SK-N-SH (cell line): ENCODE measurements at places on chromosomes 5 and 9. TPM values are rescaled to one million over a fixed set of nuclear protein-coding genes. Genes with fewer than 3 reads are reported as not detected.

LCP2 gene
- polyA plus RNA-seq = not detected in 2 replicates

WWC1 gene
- polyA plus RNA-seq = 15.2 and 16.9 TPM in 2 replicates

BAAT gene
- 0.02 and 0.05 TPM in 2 replicates for polyA plus RNA-seq

NME5 gene
- polyA plus RNA-seq = 3.7 and 4.1 TPM in 2 replicates

ADAMTS12 gene
- polyA plus RNA-seq = 2.5 and 4.1 TPM in 2 replicates

TMEM252 gene
- not detected in 2 replicates for polyA plus RNA-seq

IRX1 gene
- polyA plus RNA-seq = not detected in 2 replicates

RLN1 gene
- polyA plus RNA-seq = 0.23 and 0.37 TPM in 2 replicates

INSL4 gene
- not detected in 2 replicates for polyA plus RNA-seq

MARCHF3 gene
- 21.5 and 32.4 TPM in 2 replicates for polyA plus RNA-seq

LCN15 gene
- 0.08 TPM in 1 of 2 replicates, not detected in the other for polyA plus RNA-seq

KIF4B gene
- polyA plus RNA-seq = 0.02 and 0.03 TPM in 2 replicates

GAS1 gene
- polyA plus RNA-seq = 37.8 and 38.9 TPM in 2 replicates

CD14 gene
- polyA plus RNA-seq = 0.12 and 0.19 TPM in 2 replicates

DEPDC1B gene
- polyA plus RNA-seq = 4.2 and 4.7 TPM in 2 replicates

FOXD1 gene
- 39.6 and 73.9 TPM in 2 replicates for polyA plus RNA-seq

NR2F1-AS1 gene
- polyA plus RNA-seq = 7.4 and 8.3 TPM in 2 replicates

LMBRD2 gene
- polyA plus RNA-seq = 1.6 and 2.2 TPM in 2 replicates

PCDHB3 gene
- polyA plus RNA-seq = 1.7 and 2.2 TPM in 2 replicates

BTNL9 gene
- polyA plus RNA-seq = not detected in 2 replicates

ZDHHC11B gene
- not detected in 2 replicates for polyA plus RNA-seq

ANAPC2 gene
- polyA plus RNA-seq = 35.1 and 37.7 TPM in 2 replicates

C1QTNF2 gene
- 0.65 and 0.67 TPM in 2 replicates for polyA plus RNA-seq

GNA14 gene
- polyA plus RNA-seq = 0.15 and 0.26 TPM in 2 replicates

IL5 gene
- polyA plus RNA-seq = not detected in 2 replicates

SPATA31D4 gene
- polyA plus RNA-seq = not detected in 2 replicates

SVEP1 gene
- 0.10 and 0.11 TPM in 2 replicates for polyA plus RNA-seq

LECT2 gene
- 0.18 and 0.60 TPM in 2 replicates for polyA plus RNA-seq

MEIKIN gene
- polyA plus RNA-seq = not detected in 2 replicates

GARIN3 gene
- not detected in 2 replicates for polyA plus RNA-seq

ZNF354C gene
- polyA plus RNA-seq = 1.1 and 1.5 TPM in 2 replicates

IFNK gene
- not detected in 2 replicates for polyA plus RNA-seq

NDST1 gene
- 29.2 and 33.8 TPM in 2 replicates for polyA plus RNA-seq

MYMK gene
- polyA plus RNA-seq = not detected in 2 replicates

CCL27 gene
- polyA plus RNA-seq = 0.10 TPM in 1 of 2 replicates, not detected in the other

STPG3 gene
- polyA plus RNA-seq = not detected in 2 replicates

CCDC183 gene
- 5.3 and 6.8 TPM in 2 replicates for polyA plus RNA-seq

BRD3 gene
- polyA plus RNA-seq = 7.2 and 11.4 TPM in 2 replicates

TLR4 gene
- 0.85 and 1.2 TPM in 2 replicates for polyA plus RNA-seq

PTGES2 gene
- polyA plus RNA-seq = 130 and 141 TPM in 2 replicates

SH3TC2 gene
- 1.1 and 1.7 TPM in 2 replicates for polyA plus RNA-seq

IQGAP2 gene
- polyA plus RNA-seq = 2.1 and 2.6 TPM in 2 replicates

HK3 gene
- polyA plus RNA-seq = 0.02 TPM in 2 replicates

MSH3 gene
- 3.5 and 4.7 TPM in 2 replicates for polyA plus RNA-seq

DOK3 gene
- 1.9 and 2.2 TPM in 2 replicates for polyA plus RNA-seq
